HTR-8/SVneo (cell line): ENCODE measurements at places on chromosomes 4 and X.

DNA sequence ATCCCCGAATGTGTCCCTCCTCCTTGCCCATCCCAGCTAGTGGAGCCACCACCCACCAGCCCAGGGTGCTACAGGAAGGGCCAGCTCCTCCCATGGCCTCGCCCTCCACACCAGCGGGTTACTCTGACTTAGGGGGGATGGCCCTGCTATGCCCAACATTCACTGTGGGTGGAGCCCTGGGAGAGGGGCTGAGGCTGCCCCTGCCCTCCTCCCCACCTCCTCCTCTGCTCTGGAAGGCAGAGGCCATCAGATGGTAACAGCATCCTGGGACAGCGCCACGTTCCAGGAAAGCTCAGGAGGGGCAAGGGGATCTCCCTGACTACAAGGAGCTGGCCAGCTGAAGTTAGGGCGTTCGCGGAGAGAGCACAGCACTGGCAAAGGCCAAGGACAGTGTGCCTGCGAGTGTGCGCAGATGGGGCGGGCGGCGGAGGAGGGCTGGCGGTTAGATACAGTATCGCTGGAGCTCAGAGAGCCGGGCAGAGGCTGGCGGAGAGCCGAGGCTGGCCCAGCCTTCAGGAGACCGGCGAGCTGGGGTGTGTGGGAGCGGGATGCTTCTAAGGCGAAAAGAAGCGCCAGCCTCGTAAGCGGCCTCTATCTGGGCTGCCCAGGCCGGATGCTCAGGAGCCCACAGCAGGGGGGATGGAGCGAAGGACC is 1.5 kb downstream of the JAKMIP1 start:
- DNase-seq = no peak

DNA sequence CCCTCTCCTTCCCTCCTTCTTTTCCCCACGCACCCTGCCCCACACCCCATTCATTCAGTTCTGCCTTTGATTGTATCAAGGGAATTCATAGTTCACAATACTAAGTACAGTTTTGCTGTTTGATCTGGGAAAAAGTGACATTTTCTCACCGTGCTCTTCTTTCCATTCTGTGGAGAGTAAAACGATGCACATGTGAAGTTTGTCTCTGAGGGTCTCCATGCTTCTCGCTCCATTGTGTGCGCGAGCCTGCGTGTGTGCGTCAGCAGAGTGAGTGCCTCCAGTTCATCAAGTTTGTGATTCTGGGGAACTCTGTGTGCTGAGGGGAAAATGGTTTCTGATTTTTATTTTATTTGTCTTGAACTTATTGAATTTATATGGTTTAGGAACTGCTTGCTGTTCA is 1.9 kb downstream of the STK26 start:
- DNase-seq = no peak

GRCh38 chrX:110691446-110691845 is 104.2 kb downstream of the CHRDL1 start:
- no peak for DNase-seq

GRCh38 chr4:83308672-83309071 is 24.1 kb upstream of the COQ2 start:
- DNase-seq = no peak

GRCh38 chrX:5681159-5681558 is 547.5 kb downstream of the NLGN4X start:
- no peak for DNase-seq

- DNase-seq = no peak
Observed at GRCh38 chrX:11564546-11564945, 101.2 kb downstream of the ARHGAP6 start.

GRCh38 chr4:120853161-120853935 is 69.2 kb downstream of the PRDM5 start:
- no peak for DNase-seq
